ENCODE measurements at places on chromosomes 1 and 21.

GRCh38 chr1:25861316-25862286 is 2.3 kb upstream of the AUNIP start:
- no peak for DNase-seq

DNA sequence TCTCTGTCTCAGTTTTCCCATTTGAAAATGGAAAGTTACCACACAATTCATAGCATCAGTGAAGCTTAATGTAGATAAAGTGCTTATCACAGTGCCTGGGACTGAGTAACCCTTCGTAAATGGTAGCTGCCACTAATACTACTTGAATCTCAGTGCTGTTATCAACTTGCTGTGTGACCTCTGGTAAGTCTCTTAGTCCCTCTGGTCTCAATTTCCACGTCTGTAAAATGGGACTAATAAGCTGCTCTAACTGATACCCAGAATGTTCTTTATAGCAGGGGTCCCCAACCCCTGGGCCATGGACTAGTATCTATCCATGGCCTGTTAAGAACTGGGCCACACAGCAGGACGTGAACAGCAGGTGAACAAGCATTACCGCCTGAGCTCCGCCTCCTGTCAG is 7.7 kb downstream of the SERINC2 start:
- no peak for DNase-seq

- no peak for DNase-seq
Measured at GRCh38 chr1:39761557-39762260, 9.4 kb downstream of the OXCT2 start.

GRCh38 chr1:19272064-19272463 is 16.5 kb downstream of the AKR7A3 start:
- no peak for DNase-seq

DNA sequence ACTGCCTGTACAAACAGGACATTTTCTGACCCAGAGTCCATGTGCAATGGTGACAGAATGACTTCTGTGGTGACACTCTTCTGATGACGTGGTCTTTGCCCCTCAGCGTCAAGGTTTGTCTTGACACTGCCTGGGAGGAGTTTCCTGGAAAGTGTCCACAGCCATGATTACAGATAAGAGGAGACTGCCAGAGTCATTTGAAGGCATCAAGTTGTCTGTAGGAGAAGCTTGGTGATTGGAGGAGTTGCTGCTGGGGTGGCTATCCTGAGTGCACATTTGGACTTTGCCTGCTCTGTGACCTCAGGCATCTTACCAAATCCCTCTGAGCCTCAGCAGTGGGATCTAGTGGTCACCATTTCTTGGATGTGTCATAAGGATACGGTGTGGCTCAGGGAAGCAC is 17.7 kb downstream of the TCHHL1 start:
- no peak for DNase-seq

DNA sequence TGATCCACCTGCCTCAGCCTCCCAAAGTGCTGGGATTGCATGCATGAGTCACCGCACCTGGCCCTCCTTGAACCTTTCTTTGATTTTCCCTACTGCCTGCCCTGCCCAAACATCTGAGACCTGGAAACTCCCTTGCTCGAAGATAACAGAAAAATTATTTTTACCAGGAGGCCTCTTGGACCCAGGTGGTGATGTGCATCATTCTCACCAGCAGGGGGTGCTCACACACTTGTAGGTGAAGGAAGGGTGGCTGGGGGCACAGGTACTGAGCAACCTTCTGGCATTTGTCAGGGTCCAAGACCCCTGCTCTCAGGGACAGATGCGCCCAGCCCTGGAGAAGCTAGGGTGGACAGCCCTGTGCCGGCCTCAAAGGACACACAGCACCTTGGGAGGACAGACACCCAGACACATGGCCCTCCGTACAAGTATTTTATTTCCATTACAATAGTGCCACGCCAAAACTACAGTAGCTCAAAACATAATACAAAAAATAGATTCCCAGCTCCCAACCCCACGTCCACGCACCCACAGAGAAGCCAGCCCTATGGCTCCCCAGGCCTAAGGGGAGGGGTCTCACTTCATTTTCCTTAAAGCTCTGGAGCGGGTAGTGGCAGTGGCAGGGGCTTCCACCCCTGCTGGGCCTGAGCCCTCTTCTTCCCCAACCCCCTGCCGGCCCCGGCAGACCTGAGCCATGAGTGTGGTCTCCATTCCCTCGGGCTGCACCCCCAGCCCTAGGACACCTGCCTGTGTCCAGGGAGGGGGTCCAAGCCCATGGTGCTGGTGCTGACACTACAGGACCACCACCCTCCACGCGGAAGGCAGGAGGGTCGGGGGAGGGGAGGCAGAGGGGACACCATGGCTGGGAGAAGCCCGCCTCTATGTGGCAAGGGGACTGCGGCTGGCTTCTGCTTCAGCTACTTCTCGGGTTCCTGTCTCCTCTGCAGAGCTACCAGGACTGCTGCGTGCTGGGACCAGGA is 40.4 kb upstream of the EIF4G3 start:
- peak; percentile 63 for DNase-seq

- DNase-seq: no peak
Measured at GRCh38 chr1:211932231-211932932, 101.8 kb upstream of the LPGAT1 start.

DNA sequence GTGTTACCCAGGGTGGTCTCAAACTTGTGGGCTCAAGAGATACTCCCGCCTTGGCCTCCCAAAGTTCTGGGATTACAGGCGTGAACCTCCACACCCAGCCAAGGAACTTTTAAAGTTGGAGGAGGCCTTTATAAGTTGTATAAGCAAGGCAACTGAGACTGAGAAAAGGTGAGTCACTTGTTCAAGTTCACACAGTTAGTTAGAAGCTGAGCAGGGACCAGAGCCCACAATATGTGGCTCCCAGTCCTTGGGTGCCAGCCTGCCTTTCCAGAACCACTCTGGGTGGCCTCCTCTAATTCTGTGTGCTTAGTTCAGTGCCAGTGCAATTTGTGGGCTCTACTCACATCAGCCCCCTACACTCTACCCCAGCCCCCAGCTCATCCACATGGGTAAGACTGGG is 3.7 kb downstream of the RAB25 start:
- no peak for DNase-seq

DNA sequence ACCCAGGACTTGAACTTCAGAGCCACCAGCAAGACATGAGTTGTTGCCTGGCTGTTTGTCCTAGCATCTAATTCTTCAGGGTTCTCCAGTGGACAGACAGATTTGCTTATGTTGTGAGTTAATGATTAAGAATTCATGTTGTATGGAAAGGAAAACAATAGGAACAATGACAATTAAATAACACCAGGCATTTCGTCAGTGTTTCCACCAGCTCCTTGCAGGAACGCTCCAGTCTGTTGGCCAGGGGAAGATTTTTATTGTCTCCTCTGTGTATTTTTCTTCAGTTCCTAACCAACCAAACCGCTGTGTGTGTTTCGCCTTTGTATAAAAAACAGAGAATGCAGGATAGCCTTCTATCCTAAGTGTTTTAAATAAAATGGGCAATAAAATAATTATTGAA is 64.4 kb upstream of the PTGFR start:
- no peak for DNase-seq

DNA sequence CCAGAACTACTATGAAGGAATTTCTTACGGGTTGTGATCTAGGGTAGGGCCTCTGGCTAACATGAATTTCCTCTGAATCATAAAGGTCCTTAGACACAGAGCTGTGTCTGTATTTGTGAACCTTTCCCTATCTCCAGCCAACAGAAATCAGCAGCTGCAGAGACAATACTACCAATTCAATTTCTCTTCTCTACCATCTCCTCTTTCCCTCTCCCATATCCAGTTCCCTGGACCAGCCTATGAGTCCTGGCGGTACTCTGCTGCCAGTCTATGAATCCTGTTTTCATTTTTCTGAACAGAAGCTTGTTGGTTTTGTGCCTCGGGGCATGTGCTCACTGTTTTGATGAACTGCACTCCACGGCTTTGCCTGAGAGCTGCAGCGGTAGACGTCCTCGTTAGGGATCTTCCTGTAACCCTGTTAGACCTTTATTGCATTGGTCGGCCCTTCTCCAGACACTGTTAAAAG is 458.0 kb upstream of the VAMP3 start:
- peak; percentile 37 for DNase-seq

DNA sequence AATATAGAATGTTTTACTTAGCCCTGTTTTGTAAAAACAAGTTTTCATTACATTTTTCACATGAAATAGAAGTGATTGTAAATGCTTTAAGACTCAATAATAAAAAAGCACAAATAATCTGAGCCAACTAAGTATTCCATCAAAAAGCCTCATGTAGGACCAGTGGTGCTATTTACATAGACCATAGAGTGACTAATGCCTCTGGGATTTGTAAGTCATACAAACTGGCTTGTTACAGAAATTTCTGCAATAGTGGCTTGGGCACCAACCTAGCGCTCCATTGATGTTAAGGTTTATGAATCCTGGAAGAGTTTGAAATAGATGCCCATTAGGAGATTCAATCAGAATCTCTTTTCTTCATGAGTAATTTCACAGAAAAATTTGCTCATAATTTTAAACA is 31.9 kb downstream of the ZMYM1 start:
- no peak for DNase-seq

DNA sequence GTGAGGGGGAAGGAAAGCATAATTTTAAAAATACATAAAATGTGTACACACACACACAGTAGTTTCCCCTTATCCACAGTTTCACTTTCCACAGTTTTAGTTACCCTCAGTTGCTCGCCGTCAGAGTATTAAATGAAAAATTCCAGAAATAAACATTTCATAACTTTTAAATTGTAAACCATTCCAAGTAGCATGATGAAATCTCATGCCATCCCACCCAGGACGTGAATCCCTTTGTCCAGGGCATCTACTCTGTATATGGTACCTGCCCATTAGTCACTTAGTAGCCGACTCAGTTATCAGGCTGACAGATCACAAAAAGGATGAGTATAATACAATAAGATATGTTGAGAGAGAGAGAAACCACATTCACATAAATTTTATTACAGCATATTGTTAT is 36.2 kb downstream of the EPS15 start:
- no peak for DNase-seq

- peak; percentile 69 for DNase-seq
Measured at GRCh38 chr1:234509457-234510328, 30.7 kb upstream of the TARBP1 start.

DNA sequence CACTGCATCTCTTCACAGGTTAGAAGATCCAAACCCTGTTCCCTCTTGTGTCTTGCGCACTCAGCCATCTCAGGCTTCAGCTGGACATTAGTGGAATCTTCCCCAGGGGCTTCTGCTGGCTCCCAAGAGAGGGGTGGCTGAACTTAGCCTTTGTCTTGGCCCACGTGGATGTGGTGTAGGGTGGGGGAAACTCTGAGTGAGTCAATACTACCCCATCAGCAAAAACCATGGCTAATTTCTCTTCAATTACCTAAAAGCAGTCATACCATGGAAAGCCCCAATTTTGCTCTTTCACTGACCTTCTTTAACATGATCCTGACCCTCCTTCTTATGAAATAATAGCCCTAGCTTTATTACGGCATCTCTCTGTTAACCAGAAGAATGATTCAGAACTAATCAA is 72.5 kb upstream of the RAB3GAP2 start:
- DNase-seq: no peak

DNA sequence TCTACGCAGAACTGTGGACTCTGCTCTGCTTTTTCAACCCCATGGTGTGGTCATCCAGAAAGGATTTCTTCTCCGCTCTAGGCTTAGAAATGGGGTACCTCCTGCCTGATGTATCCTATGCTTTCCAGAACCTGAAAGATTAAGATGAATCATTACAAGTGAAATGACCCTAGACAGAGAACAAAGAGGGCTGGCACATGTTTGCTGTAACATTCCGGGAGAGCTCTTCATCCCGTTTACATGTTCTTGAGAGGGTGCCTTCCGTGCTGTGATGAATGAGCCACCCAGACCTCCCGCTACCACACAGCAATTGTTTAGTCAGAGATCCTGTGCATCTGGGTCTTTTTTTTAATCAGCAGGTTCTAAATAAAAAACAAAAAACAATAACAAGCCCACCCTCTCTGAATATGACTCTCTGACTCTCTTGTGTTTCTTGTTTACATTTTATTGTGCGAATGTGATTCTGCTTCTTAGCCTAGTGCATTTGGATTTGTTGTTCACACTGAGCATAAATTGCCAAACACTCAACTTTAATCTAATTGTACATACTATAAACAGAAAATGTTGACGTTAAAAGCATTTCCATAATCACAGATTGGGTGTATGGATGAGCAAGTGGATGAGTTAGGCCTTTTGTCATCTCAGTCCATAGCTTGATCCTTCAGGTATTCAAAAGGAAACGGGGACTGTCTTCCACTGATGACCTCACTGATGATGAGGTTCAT is 87.1 kb downstream of the GPR88 start:
- DNase-seq: no peak

GRCh38 chr1:62294261-62294660 is 25.0 kb downstream of the KANK4 start:
- DNase-seq: no peak

All from thyroid gland (tissue), 4 donors.